ENCODE measurements at places on chromosomes 1 and 21.

DNA sequence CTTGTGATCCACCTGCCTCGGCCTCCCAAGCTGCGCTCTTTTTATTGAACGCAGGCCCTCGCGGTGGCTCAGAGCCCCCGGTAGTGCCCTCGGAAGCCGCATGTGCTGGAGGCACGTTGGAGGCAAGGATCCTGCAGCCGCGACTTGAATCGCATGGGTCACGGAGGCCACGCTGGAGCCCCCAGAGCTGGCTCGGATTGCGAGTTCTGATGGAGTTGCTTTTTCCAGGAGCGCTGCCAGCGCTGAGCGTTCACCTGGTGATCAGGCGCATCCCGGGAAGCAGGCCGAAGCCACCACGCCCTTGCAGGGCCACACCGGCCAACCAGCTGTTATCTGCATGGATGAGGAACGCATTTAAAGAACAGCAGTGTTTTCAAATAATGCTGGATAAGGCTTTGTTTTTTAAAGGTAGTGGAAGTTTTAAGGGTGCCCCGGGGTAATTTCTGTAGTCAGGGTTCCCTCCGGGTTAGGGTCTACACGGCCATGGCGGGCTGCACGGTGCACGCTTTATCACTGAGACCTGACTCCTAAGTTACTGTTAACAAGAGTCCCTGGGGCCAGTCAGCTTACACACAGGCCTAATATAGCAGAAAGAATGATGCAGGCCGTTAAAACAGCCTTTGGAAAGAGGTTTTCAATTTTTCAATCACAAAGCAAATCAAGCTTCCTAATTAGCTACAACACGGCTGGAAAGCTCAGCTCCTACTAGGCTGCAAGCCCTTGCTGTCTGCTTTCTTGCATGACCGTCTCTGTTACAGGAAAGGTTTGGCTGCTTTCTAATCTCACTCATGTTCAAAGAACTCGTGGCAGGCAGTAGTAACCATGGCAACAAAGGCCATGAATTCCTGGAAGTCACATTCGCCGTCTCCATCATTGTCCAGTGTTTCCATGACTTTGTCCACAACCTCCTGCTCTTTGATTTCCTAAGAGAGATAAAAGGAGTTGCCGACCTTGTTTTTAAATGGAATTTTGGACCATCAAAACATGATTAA, 6.0 kb downstream of the S100B start:
- DNase-seq = no peak

DNA sequence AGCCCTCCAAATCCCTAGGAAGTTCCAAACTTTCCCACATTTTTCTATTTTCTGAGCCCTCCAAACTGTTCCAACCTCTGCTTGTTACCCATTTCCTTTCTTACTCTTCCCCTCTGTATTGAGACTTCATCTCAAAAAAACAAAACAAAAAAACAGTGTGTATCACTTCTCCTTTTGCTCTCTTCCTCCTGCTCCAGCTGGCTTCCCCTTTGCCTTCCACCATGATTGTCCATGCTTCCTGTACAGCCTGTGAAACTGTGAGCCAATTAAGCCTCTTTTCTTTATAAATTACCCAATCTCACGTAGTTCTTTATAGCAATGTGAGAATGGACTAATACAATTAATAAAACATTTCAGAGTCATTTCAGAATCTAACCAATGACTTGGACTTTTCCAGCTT, 69.6 kb upstream of the KRTAP19-8 start:
- DNase-seq = no peak

DNA sequence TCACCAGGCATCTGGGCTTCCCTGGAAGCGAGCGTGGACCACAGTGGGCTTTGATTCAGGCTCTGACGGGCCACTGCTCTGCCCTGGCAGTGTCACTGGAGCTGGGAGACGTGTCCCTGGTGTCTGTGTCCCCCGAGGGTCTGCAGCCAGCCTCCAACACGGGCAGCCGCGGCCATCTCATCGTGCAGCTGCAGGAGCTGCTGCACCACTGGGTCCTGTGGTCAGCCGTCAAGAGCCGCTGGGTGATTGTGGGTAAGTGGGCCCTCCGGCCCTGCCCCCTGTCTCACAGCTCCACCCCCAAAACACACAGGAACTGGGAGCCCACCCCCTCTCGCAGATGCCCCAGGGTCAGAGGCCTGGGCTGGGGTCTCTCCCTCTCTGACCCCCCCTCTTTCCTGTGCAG, 40.7 kb downstream of the DISP3 start:
- DNase-seq = no peak

GRCh38 chr21:34684174-34684876, 15.5 kb downstream of the CLIC6 start:
- DNase-seq = no peak

DNA sequence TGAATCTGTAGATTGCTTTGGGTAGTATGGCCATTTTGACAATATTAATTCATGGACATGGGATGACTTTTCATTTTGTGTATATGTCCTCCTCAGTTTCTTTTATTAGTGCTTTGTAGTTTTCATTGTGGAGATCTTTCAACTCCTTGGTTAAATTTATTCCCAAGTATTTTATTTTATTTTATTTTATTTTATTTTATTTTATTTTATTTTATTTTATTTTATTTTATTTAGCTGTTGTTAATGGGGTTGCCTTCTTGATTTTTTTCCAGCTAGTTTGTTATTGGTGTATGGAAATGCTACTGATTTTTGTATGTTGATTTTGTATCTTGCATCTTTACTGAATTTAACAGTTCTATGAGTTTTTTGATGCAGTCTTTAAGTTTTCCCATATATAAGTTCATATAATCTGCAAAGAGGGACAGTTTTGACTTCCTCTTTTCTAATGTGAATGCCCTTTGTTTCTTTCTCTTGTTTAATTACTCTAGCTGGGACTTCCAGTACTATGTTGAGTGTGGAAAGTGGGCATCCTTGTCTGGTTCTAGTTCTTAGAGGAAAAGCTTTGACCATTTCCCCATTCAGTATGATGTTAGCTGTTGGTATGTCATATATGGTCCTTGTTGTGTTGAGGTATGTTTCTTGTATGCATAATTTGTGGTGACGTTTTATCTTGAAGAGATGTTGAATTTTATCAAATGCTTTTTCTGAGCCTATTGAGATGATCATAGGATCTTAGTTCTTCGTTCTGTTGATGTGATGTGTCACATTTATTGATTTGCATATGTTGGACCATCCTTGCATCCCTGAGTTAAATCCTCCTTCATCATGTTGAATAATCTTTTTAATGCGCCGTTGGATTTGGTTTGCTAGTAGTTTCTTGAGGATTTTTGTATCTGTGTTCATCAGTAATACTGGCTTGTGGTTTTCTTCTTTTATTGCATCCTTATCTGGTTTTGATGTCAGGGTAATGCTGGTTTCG, 14.3 kb downstream of the CEPT1 start:
- DNase-seq = no peak

DNA sequence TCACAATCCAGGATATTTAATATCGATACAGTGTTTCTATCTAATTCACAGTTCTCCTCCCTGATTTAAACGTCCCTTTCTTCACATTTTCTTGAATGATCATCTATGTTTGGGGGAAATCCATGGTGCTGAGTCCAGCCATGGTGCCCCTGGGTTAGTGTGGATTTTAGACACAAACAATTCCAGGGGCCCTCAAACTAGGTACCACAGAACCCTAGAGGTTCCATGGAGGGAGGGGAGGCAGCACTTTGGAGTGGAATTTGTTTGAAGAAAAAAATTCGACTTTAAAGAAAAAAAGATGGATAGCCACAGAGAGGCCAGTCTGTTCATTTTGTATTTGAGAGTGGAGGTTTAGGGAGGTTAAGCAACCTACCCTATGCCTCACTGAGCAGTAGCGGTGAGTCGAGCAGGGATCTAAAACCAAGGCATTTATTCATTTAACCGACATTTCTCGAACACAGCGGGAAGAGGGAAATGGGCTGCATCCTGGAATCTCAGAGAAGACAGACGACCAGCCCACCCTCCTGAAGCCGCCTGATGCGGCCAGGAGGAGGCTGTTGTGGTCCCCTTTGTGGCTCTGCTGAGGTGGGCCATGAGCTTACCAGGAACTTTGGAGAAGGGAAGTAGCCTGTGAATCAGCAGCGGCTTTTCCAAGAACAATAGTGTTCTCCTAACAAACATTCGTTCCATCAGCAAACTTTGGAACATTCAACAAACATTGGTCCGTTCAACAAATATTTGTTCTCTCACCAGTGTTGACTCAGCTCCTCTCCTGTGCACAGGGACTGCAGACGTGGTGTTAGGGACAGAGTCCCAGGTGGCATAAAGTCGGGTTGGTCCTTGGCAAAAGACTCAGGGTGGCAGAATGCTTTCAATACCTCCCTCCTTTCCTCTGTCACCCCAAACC, 103.5 kb upstream of the ZBTB40 start:
- DNase-seq = no peak

DNA sequence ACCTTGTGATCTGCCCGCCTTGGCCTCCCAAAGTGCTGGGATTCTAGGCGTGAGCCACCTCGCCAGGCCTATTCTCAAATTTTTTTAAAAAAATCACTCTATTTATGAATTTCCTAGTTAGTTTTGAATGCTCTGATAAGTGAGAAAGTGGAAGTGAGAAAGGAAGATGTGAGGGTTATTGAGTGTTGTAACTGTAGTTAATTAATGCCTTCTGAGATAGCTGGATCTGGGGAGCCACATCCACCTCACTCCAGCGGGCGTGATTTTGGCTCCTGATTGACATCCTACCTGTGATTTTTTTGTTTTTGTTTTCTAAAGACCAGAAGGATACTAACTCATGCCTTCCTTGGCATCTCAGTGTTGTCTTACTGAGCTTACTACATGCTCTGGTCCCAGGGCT, 65.6 kb downstream of the ST3GAL3 start:
- DNase-seq = no peak

- DNase-seq = no peak
These were observed 458.2 kb downstream of the ADGRL2 start for GRCh38 chr1:82258887-82259286.

Measured in central memory CD4-positive, alpha-beta T cell (primary cell).